ACHN (cell line): ENCODE measurements at places on chromosomes 6 and 20.

DNA sequence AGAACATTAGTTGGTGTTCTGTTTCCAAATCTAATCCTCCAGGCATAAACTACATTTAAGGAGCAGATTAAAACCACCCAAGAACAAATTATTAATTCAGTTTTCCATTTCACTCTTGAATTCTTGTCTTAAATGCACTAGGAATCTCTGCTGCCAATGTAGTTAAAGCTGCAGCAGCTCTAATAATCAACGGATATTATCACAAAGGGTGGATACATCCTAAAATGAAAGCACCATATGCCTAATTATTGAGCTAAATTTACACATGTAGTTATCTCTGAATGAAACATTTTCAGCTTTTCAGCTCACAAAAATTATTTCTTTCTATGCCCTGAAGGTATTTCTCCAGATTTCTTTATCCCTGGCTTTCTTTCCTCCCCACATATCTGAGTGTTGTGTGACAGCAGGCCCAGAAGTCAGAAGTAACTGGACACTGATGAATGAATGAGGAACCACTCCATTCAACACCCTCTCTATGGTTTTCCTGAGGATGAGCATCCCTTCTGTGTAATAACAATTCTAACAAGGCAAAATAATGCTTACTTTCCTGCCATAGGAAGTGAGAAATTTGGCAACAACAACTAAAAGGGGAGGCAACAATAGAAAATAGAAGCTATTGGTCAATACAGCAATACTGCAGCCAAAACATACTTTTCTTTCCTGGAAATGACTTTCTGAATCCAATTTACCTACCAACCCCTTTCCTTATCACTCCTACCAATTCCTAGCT, 14.9 kb downstream of the MAN1A1 start:
- no peak for DNase-seq

DNA sequence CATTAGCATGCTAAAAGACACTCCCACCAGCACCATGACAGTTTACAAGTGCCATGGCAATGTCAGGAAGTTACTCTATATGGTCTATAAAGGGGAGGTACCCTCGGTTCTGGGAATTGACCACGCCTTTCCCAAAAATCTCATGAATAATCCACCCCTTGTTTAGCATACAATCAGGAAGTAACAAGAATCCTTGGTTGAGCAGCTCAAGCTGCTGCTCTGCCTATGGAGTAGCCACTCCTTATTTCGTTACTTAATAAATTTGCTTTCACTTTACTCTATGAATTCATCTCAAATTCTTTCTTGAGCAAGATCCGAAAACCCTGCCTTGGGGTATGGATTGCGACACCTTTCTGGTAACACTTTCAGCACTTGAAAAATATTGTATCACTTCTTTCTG, 243.0 kb downstream of the BMP2 start:
- DNase-seq, result no peak

DNA sequence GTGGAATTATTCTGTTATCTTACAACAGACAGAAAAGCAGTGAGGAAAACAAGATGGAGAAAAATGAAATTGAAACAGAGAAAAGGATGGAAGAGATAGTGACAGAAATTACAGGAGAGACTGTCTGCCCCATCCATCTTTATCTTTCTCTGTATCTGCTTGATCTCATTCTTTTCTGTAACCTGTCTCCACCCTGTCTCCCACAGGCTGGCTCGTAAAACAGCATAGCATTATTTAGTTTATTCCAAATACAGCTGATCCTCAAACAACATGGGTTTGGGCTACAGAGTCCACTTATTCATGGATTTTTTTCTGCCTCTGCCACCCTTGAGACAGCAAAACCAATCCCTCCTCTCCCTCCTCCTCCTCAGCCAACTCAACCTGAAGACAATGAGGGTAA, 482.3 kb upstream of the JARID2 start:
- no peak for DNase-seq

DNA sequence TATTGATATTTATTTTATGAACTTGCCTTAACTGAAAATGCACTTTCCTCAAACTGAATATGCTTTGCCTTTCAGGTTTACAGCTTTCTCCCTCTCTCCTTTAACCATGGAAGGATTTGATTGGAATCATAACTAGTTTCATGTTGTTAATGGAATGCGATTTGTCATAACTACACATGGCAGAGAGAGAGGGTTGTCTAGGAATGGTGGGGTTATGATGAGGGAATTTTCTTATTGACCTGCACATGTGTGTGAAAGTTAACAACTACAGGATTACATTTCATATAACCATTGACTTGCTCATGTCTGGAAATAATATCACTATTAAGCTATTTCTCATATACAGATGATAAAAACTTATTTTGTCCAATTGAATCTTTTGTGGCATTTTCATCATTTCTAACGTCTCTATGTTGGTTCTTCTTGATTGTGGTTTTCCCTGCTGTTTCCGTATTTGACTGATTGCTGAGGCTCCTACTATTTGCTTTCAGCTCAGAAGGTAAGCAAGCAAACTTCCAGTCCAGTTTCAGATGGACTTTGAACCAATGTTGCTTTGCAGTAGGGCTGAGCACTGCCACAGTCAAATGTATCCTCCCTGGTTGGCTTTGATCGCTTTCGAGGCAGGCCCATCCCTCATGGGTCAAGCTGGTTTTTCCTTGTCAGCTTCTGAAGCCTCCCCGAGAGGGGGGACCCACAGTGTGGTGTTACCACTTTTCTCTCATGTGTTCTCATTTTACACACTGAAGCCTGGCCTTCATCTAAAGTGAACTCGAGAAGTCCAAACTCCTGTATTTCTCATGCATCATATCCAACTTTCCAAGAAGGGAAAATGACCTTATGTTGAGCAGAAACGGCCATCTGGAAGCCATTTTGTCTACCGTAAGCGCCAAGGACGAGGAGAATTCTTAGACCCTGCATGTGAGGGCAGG, 7.6 kb upstream of the CCN2 start:
- no peak for DNase-seq

DNA sequence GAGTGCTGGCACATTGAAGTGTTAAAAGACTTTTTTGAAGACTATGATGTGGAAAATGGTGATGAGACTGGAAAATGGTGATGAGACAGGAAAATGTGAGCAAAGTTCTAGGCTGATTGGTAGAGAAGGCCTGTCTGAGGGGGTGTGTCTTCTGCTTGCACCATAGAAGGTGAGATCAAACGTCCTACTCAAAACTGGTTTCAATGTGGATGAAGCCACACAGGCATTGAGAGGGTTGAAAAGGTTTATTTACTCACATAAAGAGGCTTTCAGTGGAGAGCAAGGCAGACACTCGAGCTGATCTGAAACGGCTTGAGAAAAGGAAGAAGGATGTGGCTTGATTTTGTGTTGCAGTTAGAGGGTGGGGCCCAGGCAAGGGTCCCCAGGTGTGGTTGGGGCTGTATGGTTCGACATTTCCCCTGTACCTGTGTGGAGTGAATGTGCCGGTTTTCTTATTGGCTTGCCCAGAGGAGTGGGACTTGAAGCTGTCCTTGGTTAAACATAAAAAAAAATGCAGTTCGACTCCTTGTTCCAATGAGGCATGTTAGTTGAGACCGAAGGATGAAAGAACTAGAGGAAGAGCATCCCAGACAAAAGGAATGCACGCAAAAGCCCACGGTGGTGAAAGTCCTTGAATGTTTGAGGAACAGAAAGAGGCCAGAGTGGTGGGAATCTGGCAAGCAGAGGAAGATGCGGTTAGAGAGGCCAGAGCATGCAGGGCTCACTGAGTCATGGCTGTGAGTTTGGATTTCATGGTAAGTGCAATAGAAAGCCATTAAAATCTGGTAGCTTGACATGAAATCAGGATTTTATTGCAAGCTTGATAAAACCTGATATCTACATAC, 172.3 kb downstream of the EPM2A start:
- DNase-seq, result no peak

- DNase-seq, result no peak
These were observed 82.2 kb downstream of the FAM229B start for GRCh38 chr6:112169541-112169940.

- no peak for DNase-seq
These were observed 6.8 kb upstream of the EPB41L1 start for GRCh38 chr20:36147690-36148089.

- DNase-seq, result no peak
These were observed 16.5 kb downstream of the PPP1R10 start for GRCh38 chr6:30600451-30600961.

- DNase-seq, result no peak
These were observed 181.2 kb upstream of the JAG1 start for GRCh38 chr20:10854976-10855375.

GRCh38 chr6:34201455-34202107, 35.1 kb upstream of the HMGA1 start:
- DNase-seq, result no peak

- no peak for DNase-seq
These were observed 26.6 kb upstream of the RALY start for GRCh38 chr20:33967126-33967525.

DNA sequence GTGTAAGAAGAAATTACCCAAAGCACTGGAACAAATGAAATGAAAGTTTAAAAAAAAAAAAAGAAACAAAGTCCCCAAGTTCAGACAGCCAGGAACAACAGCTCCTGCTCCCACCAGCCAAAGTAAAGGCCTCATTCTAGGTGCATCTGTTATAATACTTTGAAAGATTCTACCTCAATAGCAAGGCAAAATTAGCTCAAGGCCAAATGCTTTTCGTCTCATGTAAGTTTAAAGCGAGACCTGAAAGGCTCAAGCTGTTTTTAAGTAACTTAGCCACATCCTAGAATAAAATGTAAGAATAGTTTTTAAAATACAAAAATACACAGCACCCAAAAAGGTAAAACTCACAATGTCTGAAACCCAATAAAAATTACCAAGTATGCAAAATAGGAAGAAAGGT, 64.7 kb downstream of the TASP1 start:
- no peak for DNase-seq

DNA sequence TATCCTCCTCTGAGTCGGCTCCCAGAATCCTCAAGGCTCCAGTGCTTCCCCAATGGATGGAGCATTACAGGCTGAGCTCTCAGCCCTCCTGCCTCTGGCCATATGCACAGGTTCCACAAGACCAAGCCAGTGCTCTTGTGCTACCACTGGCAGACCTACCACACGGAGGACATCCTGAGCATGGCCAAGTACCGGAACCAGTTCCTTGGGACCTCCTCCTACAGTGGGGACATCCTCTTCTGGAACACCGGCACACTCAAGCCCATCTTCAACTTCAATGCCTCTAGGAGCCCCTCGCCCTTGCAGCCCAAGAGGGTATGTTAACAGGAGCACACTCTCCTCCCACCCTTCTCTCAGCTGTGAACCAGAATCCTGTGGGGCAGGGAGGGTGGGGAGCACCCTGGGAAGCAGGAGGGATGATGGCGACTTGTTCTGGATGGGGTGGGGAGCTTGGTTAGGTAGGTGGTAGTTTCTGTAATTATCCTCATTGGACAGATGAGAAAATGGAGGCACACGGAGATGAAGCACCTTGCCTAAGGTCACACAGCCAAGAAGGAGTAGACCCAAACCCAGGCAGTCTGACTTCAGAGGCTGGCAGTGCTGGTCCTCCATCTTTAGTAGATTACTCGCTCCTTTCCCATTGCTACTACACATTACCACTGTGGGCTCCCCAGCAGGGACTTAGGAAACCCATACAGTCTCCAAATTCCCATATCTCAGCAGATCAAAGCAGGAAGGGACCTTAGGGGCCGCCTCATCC, 58.6 kb downstream of the EFCAB8 start:
- no peak for DNase-seq

DNA sequence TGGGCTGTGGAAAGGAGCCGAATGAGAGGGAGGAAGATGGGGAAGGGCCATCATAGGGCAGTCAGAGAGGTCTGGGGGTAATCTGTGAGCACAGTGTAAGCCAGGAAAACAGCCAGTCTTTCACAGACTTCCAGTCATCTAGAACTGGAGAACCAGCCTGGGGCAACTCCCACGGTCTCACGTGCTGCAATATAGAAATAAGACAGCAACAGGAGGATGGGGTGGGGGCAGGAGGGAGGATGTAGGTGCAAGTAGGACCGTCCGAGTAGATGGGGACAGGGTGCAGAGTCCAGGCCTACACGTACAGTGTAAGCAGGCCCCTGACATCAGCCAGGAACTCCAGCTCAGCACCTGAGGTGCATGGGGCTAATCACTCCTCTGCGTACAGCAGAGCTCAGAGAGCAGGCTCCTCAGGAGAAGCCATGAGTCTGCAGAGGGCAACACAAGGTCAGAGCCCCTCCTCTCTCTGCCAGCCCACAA, 58.2 kb upstream of the TNFAIP3 start:
- no peak for DNase-seq

DNA sequence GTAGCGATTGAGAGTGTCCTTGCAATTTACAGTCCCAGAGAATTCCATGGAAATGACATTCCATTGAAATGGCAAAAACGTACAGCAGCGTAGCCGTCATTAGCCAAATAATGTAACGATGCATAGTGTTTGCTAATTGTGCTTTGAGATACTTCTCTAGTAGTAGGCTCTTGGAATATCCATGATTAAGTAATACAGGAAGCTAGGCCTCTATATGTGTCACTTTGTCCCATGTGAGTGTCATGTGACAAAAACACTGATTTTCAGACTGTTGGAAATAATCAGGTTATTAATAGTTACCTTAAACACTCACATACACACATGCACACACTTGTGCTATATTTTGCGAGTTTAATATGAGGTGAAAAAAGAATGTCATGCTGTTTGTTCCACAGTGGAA, 35.2 kb downstream of the SLX4IP start:
- DNase-seq, result no peak

DNA sequence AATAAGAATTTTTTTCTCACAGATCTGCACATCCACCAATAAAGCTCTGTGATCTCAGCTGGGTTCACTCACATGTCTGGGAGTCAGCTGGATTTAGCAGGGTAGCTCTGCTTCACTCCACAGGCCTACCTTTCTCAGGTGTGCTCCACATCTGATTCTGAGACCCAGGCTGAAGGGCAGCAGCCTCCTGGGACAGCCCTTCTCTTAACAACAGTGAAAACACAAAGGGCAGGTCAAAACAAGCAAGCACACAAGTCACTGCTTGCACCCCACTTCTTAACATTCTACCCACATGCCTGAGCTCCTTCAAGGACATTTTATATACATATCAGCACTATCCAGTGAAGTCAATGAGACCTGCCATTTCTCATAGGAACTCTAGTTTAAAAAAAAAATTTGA, 96.0 kb upstream of the MAP3K4 start:
- DNase-seq, result no peak

GRCh38 chr20:25038591-25039015, 19.3 kb downstream of the ACSS1 start:
- DNase-seq, result no peak

DNA sequence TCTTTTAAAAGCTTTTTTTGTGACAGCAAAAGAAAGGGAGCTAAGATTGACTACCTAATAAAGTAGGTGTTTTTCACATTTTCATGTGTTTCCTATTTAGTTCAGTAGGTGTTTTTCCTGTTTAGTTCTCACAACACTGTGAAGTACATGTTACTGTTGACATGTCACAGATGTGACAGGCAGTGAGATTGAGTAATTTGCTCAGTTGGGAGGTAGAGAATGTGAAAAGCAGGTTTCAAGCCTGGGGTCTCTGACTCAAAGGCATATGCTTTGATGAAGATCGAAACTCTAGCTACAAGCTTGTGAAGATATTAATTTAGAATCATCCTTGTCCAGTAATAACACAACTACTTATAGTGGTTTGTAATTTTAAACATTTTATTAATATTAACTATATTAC, 43.1 kb downstream of the SLX4IP start:
- DNase-seq, result no peak
